ENCODE measurements at places on chromosomes 1 and 21. TPM values are rescaled to one million over a fixed set of nuclear protein-coding genes. Genes with fewer than 3 reads are reported as not detected.

GRCh38 chr1:85182700-85183099 is 18.1 kb downstream of the SYDE2 start:
- no peak for DNase-seq
- H3K4me1 ChIP-seq, result peaks cover 16% of the 10 kb centered on the region
- peak overlapping the region; percentile 41 for H3K4me3 ChIP-seq

DNA sequence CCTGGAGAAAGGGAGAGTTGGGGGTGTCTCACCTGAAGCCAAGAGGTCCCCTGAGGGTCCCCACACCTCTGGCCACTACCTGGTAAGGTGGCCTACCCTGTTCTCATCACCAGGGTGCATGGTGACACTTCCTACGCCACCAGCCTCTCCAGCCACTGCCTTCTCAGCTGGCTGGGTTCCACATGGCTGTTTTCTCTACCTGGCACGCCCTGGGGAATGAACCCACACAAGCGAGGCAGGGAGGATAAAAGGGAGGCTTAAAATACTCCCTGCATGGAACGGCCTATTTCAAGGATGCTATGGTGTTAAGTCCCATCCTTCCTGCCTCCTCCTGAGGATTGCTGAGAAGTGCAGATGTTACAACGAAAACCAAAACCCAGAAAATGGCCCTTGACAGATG is 84.7 kb downstream of the PIK3CD start:
- H3K4me3 ChIP-seq, result no peak overlapping the region
- no peak overlapping the region for H3K27ac ChIP-seq
- H3K27me3 ChIP-seq, result no peaks in the 10 kb centered on the region
- DNase-seq, result no peak
- no peaks in the 10 kb centered on the region for H3K4me1 ChIP-seq

DNA sequence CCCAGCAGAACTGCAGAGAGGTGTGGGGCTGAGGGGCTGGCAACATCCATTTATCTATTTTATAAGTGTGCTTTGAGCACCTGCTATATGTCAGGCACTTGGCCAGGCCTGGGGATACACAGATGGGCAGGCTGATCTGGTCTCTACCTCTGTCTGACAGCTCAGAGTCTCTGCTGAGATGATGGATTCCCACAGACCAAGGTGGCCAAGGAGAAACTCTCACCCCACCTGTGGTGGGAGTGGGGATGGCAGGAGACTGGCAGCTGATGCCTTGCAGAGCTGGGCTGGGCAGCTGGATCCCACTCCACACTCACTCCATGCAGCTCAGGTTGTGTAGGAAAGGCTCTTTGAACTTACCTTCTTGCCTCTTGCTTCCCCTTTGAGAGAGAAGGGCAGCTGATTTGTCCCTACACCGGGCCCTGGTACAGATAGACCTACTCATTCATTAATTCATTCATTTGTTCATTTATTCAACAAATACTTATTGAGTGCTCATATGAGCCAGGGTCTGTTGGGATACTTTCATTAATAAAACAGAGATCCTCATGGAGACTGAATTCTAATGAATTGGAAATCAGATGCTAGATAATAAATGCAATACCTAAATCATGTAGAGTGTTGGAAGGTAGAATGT is 9.0 kb downstream of the ADORA1 start:
- no peaks in the 10 kb centered on the region for H3K4me1 ChIP-seq
- no peaks in the 10 kb centered on the region for H3K27me3 ChIP-seq
- DNase-seq, result no peak

- no peak for DNase-seq
- no peak overlapping the region for H3K27ac ChIP-seq
- H3K4me1 ChIP-seq, result no peaks in the 10 kb centered on the region
- no peak overlapping the region for H3K4me3 ChIP-seq
- H3K27me3 ChIP-seq, result no peaks in the 10 kb centered on the region
- no peaks in the 10 kb centered on the region for H3K36me3 ChIP-seq
Measured at GRCh38 chr21:17889171-17889570, 70.0 kb upstream of the C21orf91 start.

GRCh38 chr1:66384258-66384921 is 149.6 kb upstream of the SGIP1 start:
- no peak for DNase-seq
- H3K4me1 ChIP-seq, result peaks cover 3% of the 10 kb centered on the region
- no peaks in the 10 kb centered on the region for H3K36me3 ChIP-seq
- H3K4me3 ChIP-seq, result no peak overlapping the region
- H3K27me3 ChIP-seq, result no peaks in the 10 kb centered on the region

GRCh38 chr1:36157115-36157903 is 1.3 kb downstream of the MAP7D1 start:
- no peak for DNase-seq
- no peaks in the 10 kb centered on the region for H3K27me3 ChIP-seq
- peak overlapping the region; percentile 98 for H3K27ac ChIP-seq
- H3K4me1 ChIP-seq, result peaks cover 49% of the 10 kb centered on the region
- peak overlapping the region; percentile 99 for H3K4me3 ChIP-seq
- no peaks in the 10 kb centered on the region for H3K36me3 ChIP-seq

GRCh38 chr1:168482106-168482505 is 61.7 kb downstream of the XCL2 start:
- no peak overlapping the region for H3K4me3 ChIP-seq
- H3K27ac ChIP-seq, result no peak overlapping the region
- peaks cover 8% of the 10 kb centered on the region for H3K4me1 ChIP-seq
- no peaks in the 10 kb centered on the region for H3K36me3 ChIP-seq
- DNase-seq, result no peak

DNA sequence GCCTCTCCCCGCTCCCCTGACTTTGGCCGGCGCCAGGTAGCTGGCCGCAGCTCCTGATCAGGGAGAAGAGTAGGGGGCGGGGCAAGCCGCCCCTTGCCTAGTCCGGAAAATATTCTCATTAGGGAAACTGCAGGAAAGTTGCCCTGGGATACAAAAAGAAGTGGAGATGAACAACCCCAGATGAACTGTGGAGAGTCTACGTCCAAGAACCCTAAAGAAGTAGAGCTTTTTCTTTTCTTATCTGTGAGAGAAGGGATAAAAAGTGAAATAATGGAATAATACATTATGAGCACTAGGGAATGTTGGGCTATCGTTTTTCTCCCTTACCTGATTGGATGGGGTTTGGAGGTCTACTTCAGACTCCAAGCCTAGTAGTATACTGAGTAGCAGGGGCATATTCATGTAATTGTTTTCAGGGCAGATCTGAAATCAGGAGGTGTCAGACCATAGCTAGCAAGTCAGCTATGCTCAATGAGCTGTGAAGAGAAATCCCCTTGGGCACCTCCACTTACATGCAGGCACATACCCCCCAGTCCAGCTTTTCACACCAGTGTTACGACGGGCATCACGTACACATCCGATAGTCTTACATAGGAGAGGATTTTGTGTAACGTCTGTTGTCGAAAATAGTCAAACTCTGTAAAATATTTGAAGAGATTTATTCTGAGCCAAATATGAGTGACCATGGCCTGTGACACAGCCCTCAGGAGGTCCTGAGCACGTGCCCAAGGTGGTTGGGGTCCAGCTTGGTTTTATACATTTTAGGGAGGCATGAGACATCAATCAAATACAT is 1.7 kb upstream of the DUSP10 start:
- H3K4me1 ChIP-seq, result peaks cover 19% of the 10 kb centered on the region
- peak overlapping the region; percentile 100 for H3K27ac ChIP-seq
- peak overlapping the region; percentile 95 for H3K4me3 ChIP-seq
- no peak for DNase-seq
- H3K36me3 ChIP-seq, result no peaks in the 10 kb centered on the region

DNA sequence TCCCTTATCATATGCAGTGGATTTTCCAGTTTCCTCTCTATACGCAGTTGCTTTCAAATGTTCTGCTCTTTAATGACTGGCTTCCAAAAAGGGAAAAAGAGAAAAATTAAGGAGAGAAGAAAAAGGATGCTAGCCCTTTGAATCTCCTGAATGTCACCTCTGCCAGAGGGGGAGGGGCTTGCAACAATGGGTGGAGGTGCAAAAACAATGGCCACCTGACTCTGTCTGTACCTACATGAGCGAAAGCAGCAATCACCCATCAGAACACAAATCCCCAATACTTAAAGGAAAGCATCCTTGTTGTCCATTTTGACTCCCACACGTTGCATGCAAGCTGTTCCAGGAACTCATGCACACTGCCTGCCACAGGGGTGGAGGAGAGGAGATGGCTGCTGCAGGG is 61.2 kb downstream of the CCDC30 start:
- H3K27ac ChIP-seq, result no peak overlapping the region
- no peaks in the 10 kb centered on the region for H3K36me3 ChIP-seq
- no peaks in the 10 kb centered on the region for H3K4me1 ChIP-seq
- no peak overlapping the region for H3K4me3 ChIP-seq
- DNase-seq, result no peak

DNA sequence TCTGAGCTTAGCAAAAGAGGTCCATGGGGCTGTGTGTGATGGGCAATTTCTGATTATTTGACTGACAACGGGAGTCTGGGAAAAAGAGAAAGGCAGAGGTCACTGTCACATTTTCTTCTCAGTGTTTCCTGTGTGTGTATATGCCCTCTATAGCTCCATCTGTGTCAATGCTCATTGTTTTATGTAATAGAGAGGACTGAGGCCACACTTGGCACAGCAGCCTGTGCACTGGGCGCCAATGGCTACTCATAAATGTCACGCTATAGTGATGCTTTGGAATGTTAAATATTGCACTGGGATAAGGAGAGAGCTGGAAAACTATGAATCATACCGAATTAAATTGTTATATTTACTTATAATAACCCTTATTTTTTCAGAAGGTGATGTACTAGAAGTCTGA is 365.4 kb downstream of the NEGR1 start:
- H3K27me3 ChIP-seq, result no peaks in the 10 kb centered on the region
- no peak for DNase-seq
- H3K4me1 ChIP-seq, result no peaks in the 10 kb centered on the region
- no peaks in the 10 kb centered on the region for H3K36me3 ChIP-seq

DNA sequence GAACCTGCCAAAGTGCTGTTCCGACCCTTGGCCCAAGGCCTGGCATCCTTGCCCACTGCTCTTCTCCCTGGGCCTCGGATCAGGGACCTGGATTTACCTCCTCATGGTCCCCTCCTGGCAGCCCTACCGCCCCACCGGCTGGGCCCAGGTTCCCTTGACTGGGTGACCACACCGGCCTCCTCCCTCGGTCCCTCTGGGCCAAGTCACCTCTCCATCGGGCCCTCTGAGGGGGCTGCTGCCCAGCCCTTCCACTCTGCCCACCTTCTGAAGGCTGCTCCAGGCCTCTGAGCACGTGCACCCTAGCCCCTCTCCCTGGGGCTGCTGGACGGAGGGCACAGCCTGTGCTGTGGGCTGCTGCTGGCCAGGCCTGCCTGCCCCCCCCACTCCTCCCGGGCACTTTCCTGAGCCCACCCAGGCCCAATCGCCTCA is 9.3 kb upstream of the MMEL1 start:
- H3K27ac ChIP-seq, result no peak overlapping the region
- no peaks in the 10 kb centered on the region for H3K27me3 ChIP-seq
- peak overlapping the region; percentile 99 for H3K4me3 ChIP-seq

DNA sequence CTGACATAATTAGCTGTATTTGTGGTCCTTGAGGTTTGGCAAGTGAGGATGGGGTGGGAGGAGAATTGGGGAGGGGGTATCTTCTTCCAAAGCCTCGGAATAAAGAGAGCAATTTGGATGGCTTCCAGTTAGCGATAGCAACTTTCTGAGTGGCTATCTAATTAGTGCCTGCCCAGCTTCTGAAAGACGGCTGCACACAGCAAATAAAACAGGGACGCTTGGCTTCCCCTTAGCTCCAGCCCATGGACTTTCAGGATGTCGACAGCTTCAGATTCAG is 31.1 kb downstream of the KLHDC7A start:
- no peak for DNase-seq
- H3K4me3 ChIP-seq, result no peak overlapping the region
- H3K36me3 ChIP-seq, result no peaks in the 10 kb centered on the region
- H3K4me1 ChIP-seq, result no peaks in the 10 kb centered on the region
- no peaks in the 10 kb centered on the region for H3K27me3 ChIP-seq

DNA sequence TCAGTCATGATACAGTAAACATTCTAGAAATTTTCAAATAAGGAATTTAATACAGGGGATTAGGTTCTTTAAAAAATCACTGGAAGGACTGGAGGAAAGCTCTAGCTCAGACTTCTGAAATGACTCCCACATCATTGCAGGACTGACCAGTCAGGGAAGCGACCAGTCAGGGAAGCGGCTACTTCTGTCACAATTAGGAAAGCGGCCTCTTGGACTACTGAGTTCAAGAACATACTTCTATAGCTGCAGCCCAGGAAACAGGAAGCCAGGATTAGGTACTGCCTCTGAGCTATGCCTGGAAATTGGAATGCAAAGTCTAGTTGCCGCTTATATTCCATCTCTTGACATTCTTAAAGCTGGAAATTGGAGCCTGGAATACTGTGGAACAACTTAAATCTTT is 45.5 kb downstream of the USP25 start:
- H3K36me3 ChIP-seq, result no peaks in the 10 kb centered on the region
- no peak overlapping the region for H3K27ac ChIP-seq
- no peak for DNase-seq
- H3K27me3 ChIP-seq, result no peaks in the 10 kb centered on the region
- peaks cover 6% of the 10 kb centered on the region for H3K4me1 ChIP-seq
- H3K4me3 ChIP-seq, result no peak overlapping the region

DNA sequence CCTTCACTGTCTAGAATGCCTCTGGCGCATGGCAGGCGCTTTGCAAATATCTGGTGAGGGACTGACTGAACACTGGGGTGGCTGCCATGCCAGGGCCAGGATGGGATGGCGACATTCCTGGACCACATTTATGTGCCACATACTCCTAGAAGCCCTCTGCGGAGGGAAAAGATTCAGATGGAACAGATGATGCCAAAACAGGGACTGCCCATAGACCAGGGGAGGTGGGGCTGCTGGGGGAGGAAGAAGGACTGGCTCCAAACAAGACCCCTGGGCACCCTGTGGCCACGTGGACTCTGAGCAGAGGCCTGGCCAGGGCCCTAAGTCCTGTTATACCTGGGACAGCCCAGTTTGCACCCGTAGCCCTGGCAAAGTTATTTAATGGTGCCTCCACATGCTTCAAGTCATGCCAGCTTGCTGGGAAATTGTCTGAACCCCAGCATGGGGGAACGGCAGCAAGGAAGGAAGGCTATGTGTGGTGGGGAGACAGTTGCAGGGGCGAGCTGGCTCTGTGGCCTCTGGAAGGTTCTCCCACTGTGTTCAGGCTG is 44.1 kb downstream of the UMODL1 start:
- H3K27ac ChIP-seq, result no peak overlapping the region
- DNase-seq, result no peak
- H3K4me3 ChIP-seq, result no peak overlapping the region
- no peaks in the 10 kb centered on the region for H3K36me3 ChIP-seq
- peaks cover 6% of the 10 kb centered on the region for H3K4me1 ChIP-seq

- DNase-seq, result no peak
- peaks cover 39% of the 10 kb centered on the region for H3K4me1 ChIP-seq
- no peak overlapping the region for H3K4me3 ChIP-seq
Measured at GRCh38 chr1:201606096-201606495, 67.2 kb downstream of the NAV1 start.

Gene ZNF695
- total RNA-seq, result not detected

Gene INKA2
- total RNA-seq, result 7.3 TPM

Gene DISP1
- 7.0 TPM for total RNA-seq

Gene POLR3GL
- 16.9 TPM for total RNA-seq

Gene AMPD1
- 0.41 TPM for total RNA-seq

Gene ORC1
- 0.49 TPM for total RNA-seq

Gene FCGR1A
- total RNA-seq, result 15.8 TPM

Measured in thoracic aorta (tissue), 2 donors.